ENCODE measurements at places on chromosomes 2 and 18.

DNA sequence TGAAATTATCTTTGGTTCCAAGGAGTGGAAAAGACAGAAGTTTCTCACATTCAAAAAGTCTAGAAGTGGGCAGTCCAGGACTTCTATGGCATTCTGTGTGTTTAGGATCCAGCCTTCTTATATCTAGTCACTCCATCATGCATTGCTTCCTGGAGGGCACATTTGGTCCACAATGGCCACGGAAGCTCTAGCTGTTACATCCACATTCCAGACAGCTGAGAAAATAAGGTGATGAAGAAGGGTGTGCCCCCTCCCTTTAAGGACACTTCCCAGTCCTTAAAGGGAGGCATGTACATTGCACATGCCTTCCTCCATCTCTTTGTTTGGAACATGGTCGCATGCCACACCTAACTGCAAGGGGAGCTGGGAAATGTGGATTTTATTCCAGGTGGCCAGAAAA is 59.9 kb upstream of the BZW1 start:
- DNase-seq: no peak

DNA sequence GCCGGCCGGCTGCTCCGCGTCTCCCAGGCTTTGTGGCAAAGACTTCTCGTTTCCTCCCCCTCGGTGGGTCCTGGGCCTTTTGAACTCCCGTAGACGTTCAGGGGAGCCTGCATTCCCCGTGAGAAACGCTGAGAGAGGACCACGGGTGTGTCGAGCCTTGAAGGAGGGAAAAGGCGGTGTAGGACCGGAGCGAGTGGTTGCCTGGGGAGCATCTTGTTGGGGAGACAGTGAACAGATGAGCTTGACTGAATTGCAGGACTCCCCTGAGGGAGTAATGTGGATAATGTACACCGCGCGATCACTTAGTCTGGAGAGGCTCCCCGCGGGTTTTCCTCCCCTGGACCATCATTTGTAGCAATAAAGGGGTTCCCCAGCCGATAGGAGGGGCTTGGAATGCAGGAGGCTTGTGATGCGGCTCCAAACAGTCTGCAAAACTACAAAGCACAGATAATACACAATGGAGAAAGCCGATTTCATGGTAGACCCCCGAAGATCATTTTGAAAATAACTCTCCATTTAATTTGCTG is 769 bp downstream of the ALMS1 start:
- no peak for DNase-seq

- DNase-seq: peak; percentile 58
These were observed 120.9 kb downstream of the SPTBN1 start for GRCh38 chr2:54577035-54577434.

DNA sequence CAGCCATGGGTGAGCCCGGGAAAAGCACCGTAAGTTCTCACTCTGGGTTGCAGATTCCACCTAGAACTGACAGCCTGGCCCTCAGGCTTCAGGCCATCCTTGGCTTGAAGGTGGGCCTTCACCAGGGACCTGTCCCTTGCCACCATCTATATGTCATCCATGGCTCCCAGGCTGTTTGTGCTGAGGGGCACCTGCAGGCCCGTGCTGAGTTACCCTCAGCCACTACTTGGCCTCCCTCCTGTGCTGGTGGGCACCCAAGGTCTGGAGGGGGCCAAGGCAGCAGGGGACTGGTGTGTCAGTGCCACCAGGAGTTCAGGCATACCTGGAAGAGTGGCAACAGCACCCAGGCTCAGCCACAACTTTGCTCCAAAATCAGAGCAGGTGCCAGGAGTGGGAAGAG is 326.2 kb upstream of the SMIM21 start:
- no peak for DNase-seq

- DNase-seq: no peak
These were observed 865.6 kb upstream of the ID2 start for GRCh38 chr2:7816233-7816632.

DNA sequence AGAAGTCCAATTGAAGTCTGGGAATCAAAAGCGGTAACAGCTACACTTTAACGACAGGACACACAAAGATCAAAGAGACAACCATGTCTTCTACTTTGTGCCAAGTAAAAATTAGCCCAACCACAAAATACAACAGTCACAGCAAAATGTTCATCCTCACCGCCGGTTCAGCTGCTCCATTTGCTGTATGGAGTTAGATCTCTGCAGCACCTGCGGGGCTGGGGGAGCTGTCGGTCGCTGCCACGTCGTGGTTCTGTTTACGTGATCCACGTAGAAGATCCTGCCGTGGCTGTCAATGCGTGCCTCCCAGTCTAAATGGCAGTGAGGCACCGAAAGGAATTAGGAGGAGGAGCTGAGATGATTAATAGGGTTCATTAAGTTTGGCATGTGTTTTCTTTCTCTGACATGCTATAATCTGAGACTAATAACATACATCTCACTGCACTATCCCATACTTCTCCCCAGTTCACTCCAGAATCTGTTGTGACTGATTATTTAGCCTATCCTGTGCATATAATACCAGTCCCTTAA is 136.5 kb upstream of the STK17B start:
- no peak for DNase-seq

GRCh38 chr2:96116424-96116878 is at the start of gene ADRA2B:
Gene ADRA2B, minus strand, starts transcription at chr2:96116571. Its CDS starts 422 bp downstream, at chr2:96116149.
- DNase-seq: peak; percentile 24

GRCh38 chr2:14303366-14304115 is 329.0 kb upstream of the LRATD1 start:
- DNase-seq: no peak

GRCh38 chr2:101792208-101792607 is 94.7 kb downstream of the MAP4K4 start:
- no peak for DNase-seq

- no peak for DNase-seq
These were observed 122.5 kb downstream of the PRPF40A start for GRCh38 chr2:152594792-152595191.

DNA sequence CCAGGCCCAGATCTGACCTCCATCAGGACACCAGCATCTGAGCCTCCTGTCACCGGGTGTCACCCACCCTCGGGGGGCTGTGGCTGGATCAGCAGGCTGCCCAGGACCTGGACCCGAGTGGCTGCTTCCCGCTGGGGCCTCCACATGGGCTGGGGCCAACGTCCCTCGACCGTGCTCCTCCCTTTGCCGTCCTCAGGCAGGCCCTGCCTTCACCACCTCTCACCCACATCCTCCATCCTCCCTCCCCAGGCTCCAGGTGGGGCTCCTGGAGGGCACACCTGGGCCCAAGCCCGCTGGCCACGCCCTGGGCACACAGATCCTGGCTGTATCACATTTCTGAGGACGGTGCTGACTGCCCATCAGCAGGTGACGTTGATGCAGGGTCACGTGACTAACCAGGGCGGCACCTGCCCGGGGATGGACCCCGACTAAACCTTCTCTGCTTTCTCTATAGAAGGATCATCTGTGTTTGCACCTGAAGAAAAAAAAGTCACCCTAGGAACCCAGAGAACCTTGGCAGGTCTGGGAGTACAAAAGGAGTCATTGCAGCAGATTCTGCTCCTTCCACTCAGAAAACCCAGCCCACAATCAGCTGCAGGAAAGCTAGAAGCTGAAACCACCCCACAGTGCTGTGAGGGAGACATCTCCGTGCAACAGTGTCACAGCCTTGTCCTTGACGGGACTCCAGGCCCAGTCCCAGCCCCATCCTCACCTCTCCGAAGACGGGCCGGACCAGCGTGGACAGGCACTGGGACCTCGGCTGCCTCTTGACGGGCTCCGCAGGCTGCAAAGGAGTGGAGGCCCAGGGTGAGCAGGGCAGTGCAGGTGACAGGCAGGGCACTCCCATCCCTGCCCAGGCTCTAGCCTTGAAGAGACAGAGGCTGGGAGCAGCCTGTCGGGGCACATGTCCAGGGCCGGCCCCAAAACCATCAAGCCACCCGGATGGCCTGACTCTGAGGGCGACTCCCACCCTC is 11.2 kb downstream of the STK25 start:
- DNase-seq: no peak

DNA sequence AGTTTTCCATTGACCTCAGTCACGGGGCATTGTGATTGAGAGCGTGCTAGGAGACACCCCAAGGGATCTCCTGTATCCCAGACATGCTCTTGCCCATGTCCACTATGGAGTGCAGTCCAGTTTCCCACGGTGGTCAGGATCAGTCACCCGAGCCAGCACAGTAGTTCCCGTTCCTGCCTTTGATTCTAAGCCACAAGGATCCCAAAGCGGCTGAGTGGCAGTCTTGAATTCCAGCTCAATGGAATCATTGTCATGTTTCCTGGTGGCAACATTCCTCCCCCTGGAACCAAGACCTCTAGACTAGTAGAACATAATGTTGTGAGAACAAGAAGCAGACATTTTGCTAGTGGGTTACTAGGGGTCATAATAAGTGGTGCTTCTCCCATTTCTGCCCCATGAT is 154.3 kb downstream of the SEPTIN10 start:
- DNase-seq: no peak

DNA sequence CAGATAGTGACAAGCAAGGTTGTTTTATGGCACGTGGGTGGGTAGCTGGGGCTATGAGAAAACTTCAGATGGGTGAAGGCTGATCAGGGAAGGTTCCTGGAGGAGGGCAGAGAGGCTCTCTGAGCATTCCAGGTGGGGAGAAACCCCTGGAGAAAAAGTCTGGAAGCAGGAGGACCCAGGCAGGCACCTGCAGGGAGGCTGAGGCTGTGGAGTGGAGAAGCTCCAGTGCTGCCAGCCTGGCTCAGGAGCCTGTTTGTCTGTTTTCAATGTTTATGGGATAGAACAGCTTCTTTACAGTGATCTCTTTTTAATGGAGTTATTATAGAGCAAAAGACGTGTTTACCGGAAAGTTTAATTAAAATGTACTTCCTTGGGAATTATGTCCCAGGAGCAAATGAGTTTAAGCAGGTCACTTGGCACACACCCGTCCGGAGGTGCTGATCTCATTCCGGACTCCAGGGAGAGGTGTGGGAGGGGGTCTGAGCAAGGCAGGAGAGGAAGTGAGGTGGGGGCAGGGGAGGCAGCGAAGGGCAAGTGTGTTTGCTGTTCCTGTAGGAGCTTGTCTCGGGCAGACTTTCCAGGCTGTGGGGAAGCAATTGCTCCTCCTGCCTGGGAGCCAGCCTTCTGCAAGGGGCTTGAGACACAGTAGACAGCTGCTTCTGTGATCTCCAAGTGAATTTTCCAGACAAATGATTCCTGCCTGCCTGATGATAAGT is 239.5 kb downstream of the MYCN start:
- no peak for DNase-seq

DNA sequence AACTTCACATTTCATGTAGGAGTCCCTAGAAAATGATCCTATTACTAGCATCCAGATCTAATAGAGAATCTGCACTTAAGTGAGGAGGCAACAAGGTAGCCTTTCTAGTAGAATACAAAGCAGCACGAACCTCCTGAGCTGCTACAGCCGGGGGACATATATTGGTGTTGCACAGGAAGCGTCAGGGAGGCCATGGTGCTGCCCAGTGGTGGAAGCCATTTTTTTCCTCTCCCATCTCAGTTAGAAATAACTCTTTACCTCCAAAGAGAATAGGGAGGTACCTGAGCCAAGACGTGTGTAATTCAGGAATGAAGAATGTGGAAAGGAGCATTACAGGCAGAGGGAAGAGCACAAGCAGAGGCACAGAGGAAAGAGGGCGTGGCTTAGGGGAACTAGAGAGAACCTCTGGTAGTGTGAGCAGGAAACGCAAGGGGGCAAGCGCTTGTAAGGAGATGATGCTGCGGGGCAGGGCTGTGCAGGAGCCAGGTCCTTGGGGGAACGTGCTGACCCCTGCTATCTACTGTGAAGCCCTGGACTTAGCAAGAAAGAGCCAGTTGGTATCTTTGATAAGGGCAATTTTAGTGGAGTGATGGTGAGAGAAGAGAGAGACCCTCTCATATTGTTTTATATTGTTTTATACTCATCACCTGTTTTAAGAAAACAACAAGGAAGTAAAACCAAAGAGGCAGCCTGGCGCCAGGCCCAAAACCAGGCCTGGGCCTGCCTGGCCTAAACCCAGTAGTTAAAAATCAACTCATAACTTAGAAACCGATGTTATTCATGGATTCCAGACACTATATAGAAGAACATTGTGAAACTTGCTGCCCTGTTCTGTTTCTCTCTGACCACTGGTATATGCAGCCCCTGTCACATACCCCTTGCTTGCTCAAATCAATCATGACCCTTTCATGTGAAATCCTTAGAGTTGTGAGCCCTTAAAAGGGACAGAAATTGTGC is 50.0 kb upstream of the TTC39C start:
- no peak for DNase-seq

DNA sequence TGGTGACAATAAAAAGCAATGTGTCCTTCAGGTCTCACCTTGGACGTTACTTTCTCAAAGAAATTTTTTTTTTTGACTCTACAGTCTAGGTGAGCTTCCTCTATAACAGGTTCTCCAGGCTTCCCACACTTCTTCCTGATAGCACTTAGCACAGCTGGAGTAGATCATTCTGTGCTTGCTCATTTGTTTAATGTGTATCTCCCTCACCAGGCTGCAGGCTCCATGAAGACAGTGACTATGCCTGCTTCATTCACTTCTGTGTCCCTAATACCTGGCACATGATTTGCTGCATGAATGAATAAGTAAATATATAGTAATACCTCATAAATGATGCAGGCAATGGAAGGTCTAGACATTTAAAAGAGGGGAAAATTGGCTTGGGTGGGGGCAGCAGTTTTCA is 109.9 kb upstream of the CD302 start:
- DNase-seq: no peak

- peak; percentile 14 for DNase-seq
These were observed 9.3 kb upstream of the KCNS3 start for GRCh38 chr2:17869128-17869527.

GRCh38 chr18:9606039-9606438 is 8.3 kb downstream of the PPP4R1 start:
- DNase-seq: no peak

DNA sequence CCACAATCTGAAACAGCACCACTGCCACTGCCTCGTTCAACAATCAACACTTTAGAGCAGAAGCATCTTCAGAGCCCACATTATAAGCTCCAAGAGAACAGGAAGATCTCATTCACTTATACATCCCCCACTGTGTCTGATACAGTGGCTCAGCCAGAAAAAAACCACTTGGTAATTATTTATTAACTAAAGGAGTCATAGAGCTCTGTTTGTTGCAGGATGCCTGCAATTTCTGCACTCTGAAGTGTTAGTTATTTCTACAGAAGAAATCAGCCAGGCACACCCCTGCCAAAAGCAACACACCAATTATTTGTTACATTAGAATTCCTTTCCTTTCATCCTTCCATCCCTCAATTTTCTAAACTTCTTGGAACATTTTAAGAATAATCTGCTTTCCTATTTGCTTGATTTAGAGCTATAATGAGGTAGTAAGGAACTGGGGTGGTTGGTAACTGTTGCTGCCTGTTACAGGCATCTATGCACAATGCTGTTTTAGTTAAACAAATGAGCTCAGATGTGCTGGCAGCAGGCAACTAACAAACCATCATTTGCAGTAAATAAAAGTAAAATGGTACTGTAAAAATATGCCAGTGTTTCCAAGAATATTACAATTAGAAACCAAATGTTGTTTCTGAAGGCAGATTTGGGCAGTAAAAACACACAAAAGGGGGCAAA is 59.9 kb downstream of the DYM start:
- DNase-seq: peak; percentile 21

GRCh38 chr2:166610913-166611305 is 116.9 kb upstream of the SCN7A start:
- no peak for DNase-seq

GRCh38 chr18:72612894-72613533 is 68.9 kb upstream of the CBLN2 start:
- DNase-seq: no peak

Measured in lung microvascular endothelial cell (primary cell).